ENCODE measurements at places on chromosomes 6 and 20. TPM values are rescaled to one million over a fixed set of nuclear protein-coding genes. Genes with fewer than 3 reads are reported as not detected.

DNA sequence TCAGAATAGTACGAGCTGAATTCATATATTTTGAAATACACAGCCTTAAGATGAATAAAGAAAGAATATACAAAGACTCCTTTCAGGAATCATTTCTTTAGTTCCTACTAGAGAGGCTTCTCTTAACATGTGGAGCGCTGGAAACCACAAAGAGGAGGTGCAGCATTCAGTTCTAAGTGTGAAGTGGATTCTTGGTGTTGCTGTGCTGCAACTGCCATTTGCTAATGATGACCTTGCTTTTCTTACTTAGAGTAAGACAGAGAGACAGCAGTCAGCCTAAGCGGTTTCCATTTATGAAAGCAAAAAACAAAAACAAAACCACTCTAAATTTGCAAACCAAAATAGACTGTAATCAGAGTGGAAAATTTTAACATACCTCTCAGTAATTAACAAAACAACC is 629.0 kb downstream of the EPHA7 start:
- H3K36me3 ChIP-seq: no peaks in the 10 kb centered on the region
- H3K4me1 ChIP-seq: no peaks in the 10 kb centered on the region
- H3K4me3 ChIP-seq: no peak overlapping the region
- DNase-seq: no peak

TTBK1 gene
- total RNA-seq: not detected

GRCh38 chr6:144697369-144697760 is 412.2 kb downstream of the UTRN start:
- H3K27ac ChIP-seq: no peak overlapping the region
- peaks cover 4% of the 10 kb centered on the region for H3K36me3 ChIP-seq
- H3K4me1 ChIP-seq: no peaks in the 10 kb centered on the region
- H3K4me3 ChIP-seq: no peak overlapping the region

GRCh38 chr20:38123021-38123587 is 42.0 kb downstream of the TGM2 start:
- H3K4me3 ChIP-seq: no peak overlapping the region
- no peak for DNase-seq

DNA sequence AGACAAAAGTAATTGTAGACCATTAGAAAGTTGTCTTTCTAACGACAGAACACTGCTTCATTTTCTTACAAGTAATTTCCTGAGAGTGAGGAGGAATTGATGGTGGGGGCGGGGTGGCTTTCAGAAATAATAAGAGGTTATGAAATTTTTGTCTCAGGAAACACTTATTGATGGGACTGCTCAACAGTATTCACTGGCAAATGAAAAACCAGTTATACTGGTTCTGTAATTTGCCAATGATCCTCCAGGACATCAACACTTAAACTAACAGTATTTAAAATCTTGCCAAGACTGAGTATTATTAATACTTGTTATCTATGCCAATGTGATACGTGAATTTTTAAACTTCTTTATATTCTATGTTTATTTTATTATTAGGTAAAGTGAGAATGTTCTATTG is 41.8 kb upstream of the FUT9 start:
- DNase-seq: no peak
- no peak overlapping the region for H3K27ac ChIP-seq
- H3K4me1 ChIP-seq: no peaks in the 10 kb centered on the region
- no peaks in the 10 kb centered on the region for H3K27me3 ChIP-seq
- no peak overlapping the region for H3K4me3 ChIP-seq

GRCh38 chr6:144013486-144013909 is 5.4 kb upstream of the PLAGL1 start:
- peak; percentile 45 for DNase-seq
- H3K4me3 ChIP-seq: no peak overlapping the region
- H3K4me1 ChIP-seq: no peaks in the 10 kb centered on the region
- H3K27ac ChIP-seq: no peak overlapping the region
- no peaks in the 10 kb centered on the region for H3K36me3 ChIP-seq
- H3K27me3 ChIP-seq: no peaks in the 10 kb centered on the region

DNA sequence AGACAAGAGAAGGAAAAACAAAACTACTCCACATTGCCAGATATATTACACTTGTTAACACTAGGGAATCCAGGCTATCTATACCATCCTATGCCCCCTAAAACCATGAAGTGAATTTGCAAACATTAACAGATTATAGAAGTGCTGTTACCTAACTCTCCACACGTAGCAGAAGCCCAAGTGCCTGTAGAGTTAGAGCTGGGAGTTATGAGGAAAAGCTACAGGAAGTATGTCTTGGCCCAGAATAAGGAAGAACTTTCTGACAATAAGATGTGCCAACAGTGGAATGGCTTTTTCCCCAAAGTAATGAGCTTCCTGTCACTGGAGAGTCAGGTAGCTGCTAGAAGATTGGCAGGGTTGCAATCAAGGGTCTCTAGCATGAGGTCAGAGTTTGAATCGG is 32.5 kb downstream of the ADGRG6 start:
- H3K27ac ChIP-seq: no peak overlapping the region
- no peaks in the 10 kb centered on the region for H3K27me3 ChIP-seq
- H3K36me3 ChIP-seq: no peaks in the 10 kb centered on the region
- H3K4me3 ChIP-seq: no peak overlapping the region
- DNase-seq: no peak
- no peaks in the 10 kb centered on the region for H3K4me1 ChIP-seq

RALGAPB gene
- total RNA-seq: 73.6 TPM

DNA sequence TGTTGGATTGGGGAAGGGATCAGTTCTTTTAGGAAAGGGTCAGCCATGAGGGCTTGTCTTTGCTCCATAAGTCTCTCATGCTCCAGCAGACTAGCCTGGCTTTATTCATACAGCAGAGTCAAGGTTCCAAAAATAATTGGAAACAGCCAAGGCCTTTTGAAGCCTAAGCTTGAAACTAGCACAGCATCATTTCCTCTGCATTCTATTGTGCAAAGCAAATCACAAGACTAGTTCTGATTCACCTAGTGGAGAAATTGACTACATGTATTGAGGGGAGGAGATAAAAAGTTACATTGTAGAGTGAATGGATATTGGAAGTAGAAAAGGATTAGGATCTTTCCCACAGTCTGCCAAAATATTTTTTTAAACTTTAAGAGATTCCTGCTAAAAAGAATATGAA is 159.3 kb upstream of the PLCB4 start:
- H3K4me1 ChIP-seq: no peaks in the 10 kb centered on the region
- DNase-seq: no peak
- H3K4me3 ChIP-seq: no peak overlapping the region
- H3K27me3 ChIP-seq: no peaks in the 10 kb centered on the region
- no peaks in the 10 kb centered on the region for H3K36me3 ChIP-seq

- H3K4me3 ChIP-seq: no peak overlapping the region
- no peaks in the 10 kb centered on the region for H3K27me3 ChIP-seq
- H3K36me3 ChIP-seq: no peaks in the 10 kb centered on the region
- H3K27ac ChIP-seq: no peak overlapping the region
- DNase-seq: no peak
- no peaks in the 10 kb centered on the region for H3K4me1 ChIP-seq
Measured at GRCh38 chr20:1915725-1916124, 20.5 kb downstream of the SIRPA start.

DNA sequence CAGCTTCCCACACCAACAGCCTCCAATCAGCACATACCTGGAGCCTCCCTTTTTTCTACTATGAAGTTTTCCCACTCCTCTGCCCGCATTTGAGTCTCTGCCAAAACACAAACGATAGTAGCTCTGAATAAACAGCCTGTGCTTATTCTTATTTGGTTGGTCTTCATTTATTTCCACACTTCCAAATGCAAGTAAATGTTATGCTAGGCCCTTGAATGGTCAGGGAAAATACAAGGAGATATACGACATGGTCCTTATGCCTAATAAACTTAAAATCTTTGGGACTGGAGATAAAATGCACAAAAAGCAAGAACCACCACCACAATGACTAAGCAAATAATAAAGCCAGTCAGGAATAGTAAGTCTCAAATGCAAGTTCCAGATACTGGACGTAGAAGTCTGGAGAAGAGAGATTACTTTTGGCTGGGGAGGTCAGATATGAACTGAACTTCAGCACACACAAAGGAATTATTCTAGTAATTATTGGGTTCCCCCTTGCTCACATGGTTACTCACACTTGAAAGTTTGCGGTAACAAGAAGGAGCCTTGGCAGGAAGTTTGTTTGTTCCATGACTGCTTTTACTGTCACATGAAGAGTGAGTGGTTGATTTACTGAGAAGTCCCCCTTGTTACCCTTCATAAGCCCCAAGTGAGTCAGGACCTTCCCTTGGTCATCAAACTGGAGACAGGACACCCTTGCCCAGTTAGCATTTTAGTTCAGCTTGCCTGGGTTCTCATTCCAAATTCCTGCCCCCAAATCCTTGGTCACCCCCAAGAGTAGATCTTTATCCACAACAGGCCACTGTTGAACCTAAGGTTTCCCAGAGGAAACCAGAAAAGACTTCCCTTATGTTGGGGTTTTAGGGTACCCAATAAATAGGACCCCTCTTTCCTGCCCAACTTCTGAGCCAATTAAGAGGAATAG is 511.2 kb upstream of the JARID2 start:
- DNase-seq: no peak
- no peaks in the 10 kb centered on the region for H3K4me1 ChIP-seq
- H3K36me3 ChIP-seq: no peaks in the 10 kb centered on the region
- H3K27ac ChIP-seq: no peak overlapping the region
- H3K27me3 ChIP-seq: no peaks in the 10 kb centered on the region

DNA sequence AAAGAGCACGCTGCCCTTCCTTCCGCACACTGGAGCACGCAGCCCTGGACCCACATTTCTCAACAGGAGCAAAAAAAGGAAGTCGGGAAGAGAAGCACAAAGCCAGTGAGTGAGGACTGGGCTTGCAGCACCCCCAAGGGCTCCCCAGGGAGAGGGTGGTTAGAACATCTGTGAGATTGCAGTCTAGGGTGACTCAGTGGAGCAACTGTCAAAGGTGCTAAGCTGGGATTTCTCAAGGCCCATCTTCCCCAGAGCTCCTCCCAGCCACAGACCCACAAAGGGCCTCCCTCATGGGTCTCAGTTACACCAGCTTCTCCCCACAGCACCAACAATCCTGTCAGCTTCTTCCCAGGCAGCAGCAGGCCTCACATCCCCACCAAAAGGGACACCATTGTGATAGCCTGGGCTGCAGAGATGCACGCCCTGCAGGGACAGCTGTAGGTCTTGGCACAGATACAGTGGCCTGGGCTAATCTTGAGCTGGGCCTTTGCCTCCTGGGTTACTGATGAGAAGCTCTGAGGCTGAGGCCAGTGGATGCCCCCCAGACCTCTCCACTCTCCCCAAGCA is 39.6 kb upstream of the CD93 start:
- no peaks in the 10 kb centered on the region for H3K27me3 ChIP-seq
- no peak overlapping the region for H3K27ac ChIP-seq
- no peak for DNase-seq
- H3K4me3 ChIP-seq: no peak overlapping the region
- no peaks in the 10 kb centered on the region for H3K4me1 ChIP-seq

TMEM217 gene
- total RNA-seq: not detected

FAM83B gene
- total RNA-seq: 8.8 TPM

GRCh38 chr20:61057443-61058121 is 194.5 kb upstream of the CDH4 start:
- no peaks in the 10 kb centered on the region for H3K4me1 ChIP-seq
- no peak overlapping the region for H3K4me3 ChIP-seq
- no peaks in the 10 kb centered on the region for H3K36me3 ChIP-seq
- DNase-seq: no peak
- H3K27me3 ChIP-seq: peaks cover 2% of the 10 kb centered on the region
- H3K27ac ChIP-seq: no peak overlapping the region

- peak overlapping the region; percentile 52 for H3K4me3 ChIP-seq
- no peak overlapping the region for H3K27ac ChIP-seq
- peaks cover 8% of the 10 kb centered on the region for H3K4me1 ChIP-seq
- peaks cover 7% of the 10 kb centered on the region for H3K27me3 ChIP-seq
Measured at GRCh38 chr6:43274916-43275597, 23.0 kb upstream of the SLC22A7 start.

DNA sequence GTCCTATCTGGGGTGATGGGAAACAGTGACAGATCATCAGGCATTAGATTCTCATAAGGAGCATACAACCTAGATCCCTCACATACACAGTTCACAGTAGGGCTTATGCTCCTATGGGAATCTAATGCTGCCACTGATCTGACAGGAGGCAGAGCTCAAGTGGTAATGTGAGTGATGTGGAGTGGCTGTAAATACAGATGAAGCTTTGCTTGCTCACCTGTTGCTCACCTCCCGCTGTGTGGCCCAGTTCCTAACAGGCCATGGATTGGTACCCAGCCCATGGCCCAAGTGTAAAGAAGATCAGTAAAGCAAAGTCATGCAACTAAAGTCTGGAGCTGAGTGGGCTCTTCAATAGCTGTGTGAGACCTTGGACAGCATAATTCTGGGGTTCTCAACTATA is 65.9 kb downstream of the PKIB start:
- no peak overlapping the region for H3K27ac ChIP-seq
- DNase-seq: no peak
- H3K4me1 ChIP-seq: no peaks in the 10 kb centered on the region
- H3K4me3 ChIP-seq: no peak overlapping the region
- no peaks in the 10 kb centered on the region for H3K27me3 ChIP-seq

BPIFB1 gene
- 0.66 TPM for total RNA-seq

KIFC1 gene
- 3.2 TPM for total RNA-seq

GRCh38 chr20:44829688-44830087 is 19.3 kb upstream of the RIMS4 start:
- no peak for DNase-seq
- no peaks in the 10 kb centered on the region for H3K36me3 ChIP-seq
- no peak overlapping the region for H3K27ac ChIP-seq
- no peak overlapping the region for H3K4me3 ChIP-seq
- peaks cover 4% of the 10 kb centered on the region for H3K27me3 ChIP-seq
- H3K4me1 ChIP-seq: no peaks in the 10 kb centered on the region

DNA sequence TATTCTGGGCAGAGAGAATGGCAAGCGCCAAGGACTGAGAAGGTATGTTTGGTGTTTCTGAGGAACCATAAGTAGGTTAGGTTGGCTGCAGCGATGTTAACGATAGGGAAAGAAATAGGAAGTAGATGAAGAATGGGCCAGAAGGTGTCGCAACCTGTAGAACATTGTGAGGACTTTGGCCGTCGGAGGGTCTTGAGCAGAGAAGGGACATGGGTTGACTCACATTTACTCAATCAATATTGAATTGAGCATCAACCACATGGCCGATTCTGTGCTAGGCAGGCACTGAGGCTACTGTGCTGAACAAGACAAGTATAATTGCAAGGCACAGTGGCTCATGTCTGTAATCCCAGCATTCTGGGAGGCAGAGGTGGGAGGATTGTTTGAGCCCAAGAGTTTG is 26.8 kb upstream of the RPN2 start:
- H3K4me3 ChIP-seq: no peak overlapping the region
- no peaks in the 10 kb centered on the region for H3K4me1 ChIP-seq

GRCh38 chr20:32440069-32440757 is 82.1 kb downstream of the ASXL1 start:
- DNase-seq: no peak
- peaks cover 9% of the 10 kb centered on the region for H3K36me3 ChIP-seq
- H3K4me1 ChIP-seq: no peaks in the 10 kb centered on the region
- no peak overlapping the region for H3K4me3 ChIP-seq
- H3K27ac ChIP-seq: no peak overlapping the region

- no peak for DNase-seq
- no peaks in the 10 kb centered on the region for H3K27me3 ChIP-seq
- no peak overlapping the region for H3K27ac ChIP-seq
- no peak overlapping the region for H3K4me3 ChIP-seq
- H3K4me1 ChIP-seq: no peaks in the 10 kb centered on the region
- no peaks in the 10 kb centered on the region for H3K36me3 ChIP-seq
Measured at GRCh38 chr6:42904467-42904866, 11.4 kb upstream of the PTCRA start.

All from breast epithelium (tissue), 4 donors.